ENCODE measurements at places on chromosomes 4 and X.
A peak's percentile ranks its signal among the peaks of the same experiment; 100 is the strongest.

GRCh38 chrX:20267931-20268701 is 1.4 kb upstream of the RPS6KA3 start:
- H3K27ac ChIP-seq: no peak overlapping the region
- no peaks in the 10 kb centered on the region for H3K4me1 ChIP-seq
- peaks cover 46% of the 10 kb centered on the region for H3K27me3 ChIP-seq

DNA sequence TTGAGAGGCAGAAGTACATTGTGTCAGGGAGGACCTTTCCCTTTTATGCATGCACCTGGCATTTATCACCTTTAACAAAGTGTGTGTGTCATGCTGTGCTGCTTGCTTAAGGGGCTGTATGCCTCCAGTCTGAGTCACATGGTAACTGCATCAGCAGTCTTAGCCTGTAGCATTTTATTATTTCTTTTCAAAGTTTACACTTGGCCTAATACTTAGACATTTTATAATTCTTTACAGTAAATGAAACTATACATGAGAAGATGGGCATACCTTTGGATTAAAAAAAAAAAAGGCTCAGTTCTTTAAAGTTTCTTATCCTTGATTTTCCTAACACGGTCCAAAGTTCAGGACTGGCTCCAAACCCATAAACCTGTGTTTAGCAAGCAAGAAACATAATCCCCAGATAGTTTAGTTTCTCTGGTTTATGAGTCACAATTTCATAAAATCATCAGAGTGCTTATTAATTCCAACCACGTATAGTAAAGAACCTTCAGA is 14.6 kb downstream of the NPNT start:
- no peaks in the 10 kb centered on the region for H3K36me3 ChIP-seq
- peaks cover under 1% of the 10 kb centered on the region for H3K4me1 ChIP-seq
- H3K4me3 ChIP-seq: no peak overlapping the region
- H3K27ac ChIP-seq: no peak overlapping the region
- H3K27me3 ChIP-seq: no peaks in the 10 kb centered on the region

DNA sequence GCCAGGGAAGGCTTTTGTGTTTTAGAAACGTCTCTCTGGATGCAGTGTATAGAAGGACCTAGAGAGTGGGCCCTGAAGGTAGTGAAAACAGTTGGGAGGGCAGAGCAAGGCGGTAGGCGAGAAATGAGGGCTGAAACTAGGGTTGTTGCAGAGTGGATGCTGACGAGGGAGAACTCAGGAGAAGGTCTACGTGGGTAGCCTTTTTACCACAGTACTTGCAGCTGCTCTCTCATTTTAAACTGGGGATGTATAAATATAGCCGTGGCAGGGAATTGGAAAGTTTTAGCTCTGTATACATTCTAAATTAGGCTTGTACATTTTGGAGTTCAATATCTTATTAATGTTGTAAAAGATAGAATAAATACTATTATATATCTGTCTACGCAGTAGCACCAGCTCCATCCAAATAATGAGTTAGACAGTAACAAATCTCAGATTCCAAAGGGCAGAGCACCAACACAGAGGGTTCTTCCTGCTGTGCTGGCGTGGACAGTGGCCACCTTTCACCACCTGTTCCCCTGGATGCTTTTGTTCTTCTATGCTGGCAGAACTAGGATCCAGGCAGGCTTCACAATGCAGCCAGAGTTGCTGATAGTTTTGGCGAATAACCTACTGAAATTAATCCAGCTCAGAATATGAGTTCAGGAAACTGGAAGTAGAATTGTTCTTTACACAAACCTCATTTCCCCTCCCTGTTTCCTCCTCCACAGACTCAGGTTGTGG is 31.7 kb downstream of the CCNG2 start:
- H3K27ac ChIP-seq: peak overlapping the region; percentile 39
- peaks cover 4% of the 10 kb centered on the region for H3K27me3 ChIP-seq
- DNase-seq: no peak
- peaks cover 43% of the 10 kb centered on the region for H3K4me1 ChIP-seq
- H3K4me3 ChIP-seq: no peak overlapping the region

GRCh38 chr4:166980419-166980818 is 253.9 kb downstream of the SPOCK3 start:
- no peaks in the 10 kb centered on the region for H3K27me3 ChIP-seq
- DNase-seq: no peak
- no peak overlapping the region for H3K27ac ChIP-seq
- H3K36me3 ChIP-seq: no peaks in the 10 kb centered on the region

DNA sequence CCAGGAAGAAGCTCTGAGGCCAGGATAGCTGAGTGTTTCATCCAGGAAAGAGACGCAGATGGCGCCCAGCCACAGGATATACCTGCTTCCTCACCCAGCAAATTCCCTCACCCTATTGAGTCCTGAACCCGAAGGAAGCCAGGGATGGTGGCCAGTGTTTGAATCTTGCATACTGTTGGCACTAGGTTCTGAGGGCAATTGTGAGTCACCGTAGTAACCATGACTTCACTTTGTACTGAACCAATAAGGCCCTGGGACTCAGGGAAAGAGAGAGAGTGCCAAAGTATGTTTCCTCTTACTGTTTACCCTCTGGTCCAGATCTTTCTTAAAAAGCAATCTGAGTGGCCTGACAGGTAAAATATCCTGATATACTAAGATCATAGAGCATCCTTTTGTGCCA is 25.6 kb upstream of the SMIM10L2A start:
- no peak overlapping the region for H3K27ac ChIP-seq
- no peaks in the 10 kb centered on the region for H3K36me3 ChIP-seq
- no peak overlapping the region for H3K4me3 ChIP-seq
- H3K4me1 ChIP-seq: no peaks in the 10 kb centered on the region
- H3K27me3 ChIP-seq: no peaks in the 10 kb centered on the region
- no peak for DNase-seq

- no peak overlapping the region for H3K27ac ChIP-seq
- no peak overlapping the region for H3K4me3 ChIP-seq
- H3K36me3 ChIP-seq: no peaks in the 10 kb centered on the region
- no peaks in the 10 kb centered on the region for H3K27me3 ChIP-seq
- DNase-seq: no peak
- H3K4me1 ChIP-seq: peaks cover 7% of the 10 kb centered on the region
Measured at GRCh38 chr4:123479944-123480343, 83.3 kb downstream of the SPRY1 start.

GRCh38 chrX:85903692-85904471 is 143.5 kb downstream of the CHM start:
- H3K36me3 ChIP-seq: no peaks in the 10 kb centered on the region
- no peak overlapping the region for H3K27ac ChIP-seq
- H3K4me3 ChIP-seq: no peak overlapping the region
- no peaks in the 10 kb centered on the region for H3K27me3 ChIP-seq
- peaks cover 4% of the 10 kb centered on the region for H3K4me1 ChIP-seq

GRCh38 chr4:127634181-127634580 is 1.4 kb downstream of the INTU start:
- DNase-seq: no peak
- peak overlapping the region; percentile 72 for H3K4me3 ChIP-seq
- H3K27ac ChIP-seq: no peak overlapping the region
- no peaks in the 10 kb centered on the region for H3K36me3 ChIP-seq
- H3K27me3 ChIP-seq: peaks cover 5% of the 10 kb centered on the region

- no peaks in the 10 kb centered on the region for H3K27me3 ChIP-seq
- H3K36me3 ChIP-seq: no peaks in the 10 kb centered on the region
- H3K27ac ChIP-seq: no peak overlapping the region
- DNase-seq: no peak
- no peaks in the 10 kb centered on the region for H3K4me1 ChIP-seq
- no peak overlapping the region for H3K4me3 ChIP-seq
Measured at GRCh38 chr4:171646984-171647383, 166.2 kb upstream of the GALNTL6 start.

DNA sequence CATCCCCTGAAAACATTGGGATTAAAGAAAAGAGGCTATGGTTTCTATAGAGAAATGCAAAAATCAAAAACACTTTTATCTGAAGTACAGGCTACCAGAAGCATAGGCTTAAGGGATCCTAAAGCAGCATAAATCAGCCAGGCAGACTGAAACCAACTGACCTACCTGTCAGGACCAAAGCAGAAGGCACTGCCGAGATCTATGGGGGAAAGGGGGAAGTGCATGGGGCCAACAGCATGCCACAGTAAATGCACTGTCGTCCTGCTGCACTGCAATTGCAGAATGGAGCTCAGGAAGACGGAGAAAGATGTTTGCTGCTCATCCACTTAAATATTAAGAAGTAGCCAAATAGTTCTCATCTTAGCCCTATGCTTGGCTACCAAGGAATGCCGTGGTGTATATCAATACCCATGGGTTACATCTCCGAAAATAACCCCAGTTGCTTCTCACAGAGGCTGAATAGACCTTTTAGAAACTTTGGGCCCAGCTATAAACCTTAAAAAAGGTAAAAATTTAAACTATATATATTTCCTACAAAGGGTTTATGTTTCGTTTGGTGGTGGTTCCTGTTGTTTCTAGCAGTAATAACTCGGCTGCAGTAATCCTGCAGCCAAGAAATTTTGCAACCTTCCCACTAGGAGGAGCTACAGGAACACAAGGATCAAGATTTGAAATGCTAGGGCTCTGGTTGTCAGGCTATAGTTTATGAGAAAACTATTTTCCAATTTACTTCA is 312.2 kb upstream of the DIAPH2 start:
- no peaks in the 10 kb centered on the region for H3K36me3 ChIP-seq
- peak; percentile 63 for DNase-seq
- no peaks in the 10 kb centered on the region for H3K27me3 ChIP-seq
- H3K27ac ChIP-seq: no peak overlapping the region
- H3K4me1 ChIP-seq: no peaks in the 10 kb centered on the region

GRCh38 chr4:47933840-47934239 is 19.5 kb upstream of the NFXL1 start:
- H3K27ac ChIP-seq: no peak overlapping the region
- DNase-seq: peak; percentile 53
- H3K4me3 ChIP-seq: no peak overlapping the region
- no peaks in the 10 kb centered on the region for H3K27me3 ChIP-seq
- H3K36me3 ChIP-seq: no peaks in the 10 kb centered on the region

DNA sequence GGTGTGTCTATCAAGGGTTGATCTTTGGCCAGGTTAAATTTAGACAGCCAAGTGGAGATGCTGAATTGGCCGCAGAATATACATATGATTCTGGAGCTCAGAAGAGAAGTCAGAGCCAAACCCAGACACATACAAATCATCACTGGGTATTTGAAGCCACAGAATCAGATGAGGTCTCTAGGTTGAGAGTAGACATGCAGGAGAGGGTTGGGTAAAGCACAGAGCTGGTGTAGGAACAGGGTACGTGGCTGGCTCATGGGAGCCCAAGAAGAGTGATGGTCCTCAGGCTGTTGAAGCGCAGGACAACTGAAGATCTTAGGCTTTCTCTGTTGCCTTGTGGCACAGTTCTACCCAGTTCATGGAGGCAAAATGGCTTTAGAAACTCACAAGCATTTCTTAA is 37.7 kb downstream of the ADAMTS3 start:
- H3K36me3 ChIP-seq: no peaks in the 10 kb centered on the region
- no peak overlapping the region for H3K4me3 ChIP-seq
- no peaks in the 10 kb centered on the region for H3K4me1 ChIP-seq
- no peak for DNase-seq
- no peak overlapping the region for H3K27ac ChIP-seq

DNA sequence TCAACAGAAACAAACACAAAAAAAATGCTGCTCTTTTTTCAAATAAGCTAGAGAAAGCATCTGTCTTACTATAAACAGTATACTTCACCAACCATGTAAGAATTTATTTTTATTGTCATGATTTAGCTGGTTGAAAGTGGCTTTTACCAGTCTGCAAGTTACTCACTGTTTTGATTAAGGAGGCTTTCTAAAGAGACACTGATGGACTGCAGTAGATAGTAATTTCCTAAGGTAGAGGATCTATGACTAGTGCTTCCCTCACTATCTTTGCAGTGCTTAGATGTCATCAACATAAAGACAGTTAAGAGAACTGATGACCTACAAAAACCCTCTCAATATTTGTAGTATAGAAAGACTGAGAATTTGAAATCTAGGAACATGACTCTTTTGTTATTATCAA is 846.2 kb upstream of the AGA start:
- H3K36me3 ChIP-seq: no peaks in the 10 kb centered on the region
- H3K27ac ChIP-seq: no peak overlapping the region
- H3K4me1 ChIP-seq: peaks cover 5% of the 10 kb centered on the region
- H3K27me3 ChIP-seq: no peaks in the 10 kb centered on the region

DNA sequence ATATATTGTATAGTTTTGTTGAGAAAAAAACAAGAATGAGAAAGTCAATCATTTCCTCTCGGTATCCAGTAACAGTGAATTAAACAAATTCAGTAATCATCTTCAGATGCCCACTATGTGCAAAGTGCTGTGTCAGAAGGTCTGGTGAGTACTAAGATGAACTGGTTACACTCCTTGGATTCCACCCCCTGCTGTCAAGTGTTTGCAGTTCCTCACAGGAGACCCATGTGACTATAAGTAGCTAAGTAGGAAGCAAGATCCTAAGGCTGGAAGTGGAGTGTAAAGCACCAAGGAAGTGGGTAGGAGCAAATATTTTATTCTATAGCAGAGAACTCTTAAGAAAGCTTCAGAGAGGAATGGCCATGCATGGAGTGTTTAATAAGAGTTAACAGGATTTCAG is 73.6 kb downstream of the SNX25 start:
- peaks cover 7% of the 10 kb centered on the region for H3K4me1 ChIP-seq
- H3K36me3 ChIP-seq: no peaks in the 10 kb centered on the region
- no peak overlapping the region for H3K4me3 ChIP-seq
- no peak overlapping the region for H3K27ac ChIP-seq

GRCh38 chr4:82988323-82988832 is 22.2 kb downstream of the LIN54 start:
- no peak overlapping the region for H3K27ac ChIP-seq
- no peak for DNase-seq
- H3K36me3 ChIP-seq: no peaks in the 10 kb centered on the region

DNA sequence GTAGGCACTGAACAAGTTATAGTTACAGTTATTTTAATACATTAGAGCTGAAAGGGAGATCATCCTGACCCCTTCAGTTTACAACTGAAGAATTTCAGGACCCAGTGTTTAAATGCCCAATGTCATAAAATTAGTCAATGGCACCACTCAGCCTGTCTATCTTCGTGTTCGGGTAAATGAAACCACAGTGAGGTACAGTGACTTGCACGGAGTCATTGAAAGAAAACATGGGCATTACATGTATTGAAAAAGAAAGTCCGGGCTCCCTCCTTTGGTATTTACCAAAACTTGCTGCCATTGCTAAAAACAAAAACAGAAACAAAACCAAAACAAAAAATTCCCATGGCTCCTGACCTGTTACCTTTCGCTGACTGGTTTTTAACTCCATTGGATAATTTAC is 131.7 kb downstream of the SH2D1A start:
- H3K4me3 ChIP-seq: no peak overlapping the region
- DNase-seq: no peak
- no peaks in the 10 kb centered on the region for H3K36me3 ChIP-seq
- no peak overlapping the region for H3K27ac ChIP-seq
- H3K4me1 ChIP-seq: no peaks in the 10 kb centered on the region

All from neural progenitor cell (in vitro differentiated cells).